ENCODE measurements at places on chromosomes 2 and 18.

- DNase-seq, result no peak
These were observed 75.6 kb downstream of the ATL2 start for GRCh38 chr2:38301340-38301968.

DNA sequence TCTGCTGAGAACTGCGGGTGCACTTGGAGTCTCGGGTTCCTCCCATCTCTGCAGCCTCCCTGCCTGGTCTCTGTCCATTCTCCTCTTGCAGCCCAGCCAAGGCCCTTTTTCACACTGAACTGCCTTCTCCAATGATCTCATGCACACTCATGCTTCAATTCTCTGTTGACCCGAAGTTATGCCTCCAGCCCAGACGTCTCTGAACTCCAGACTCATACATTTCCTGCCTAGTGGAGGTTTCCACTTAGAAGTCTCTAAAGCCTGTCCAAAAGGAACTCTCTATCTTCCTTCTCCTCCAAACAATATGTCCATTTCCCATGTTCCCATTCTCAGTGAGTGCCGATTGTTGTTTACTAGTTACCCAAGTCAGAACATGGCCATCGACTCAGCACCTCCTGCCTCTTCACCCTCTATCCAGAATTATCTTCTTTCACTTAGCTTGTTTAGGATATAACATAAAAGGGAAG, 155.2 kb downstream of the IRS1 start:
- DNase-seq, result peak; percentile 77

DNA sequence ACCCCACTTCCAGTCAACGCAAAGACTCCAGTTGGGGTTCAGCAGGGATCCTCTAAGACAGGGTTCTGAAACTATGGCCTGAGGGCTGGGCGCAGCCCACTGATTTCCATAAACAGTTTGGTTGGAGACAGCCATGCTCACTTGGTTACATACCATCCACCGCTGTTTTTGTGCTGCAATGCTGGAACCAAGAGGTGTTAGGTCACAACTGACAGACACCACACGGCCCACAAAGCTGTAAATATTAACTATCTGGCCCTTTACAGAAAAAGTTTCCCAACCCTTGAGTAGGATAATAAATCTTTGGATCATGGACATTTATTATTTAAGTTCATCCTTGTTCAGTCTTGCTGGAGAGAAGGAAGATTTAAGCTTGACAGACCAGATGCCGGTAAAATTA, 8.4 kb upstream of the CD226 start:
- no peak for DNase-seq

- no peak for DNase-seq
These were observed 648.9 kb upstream of the VRK2 start for GRCh38 chr2:57397550-57398360.

DNA sequence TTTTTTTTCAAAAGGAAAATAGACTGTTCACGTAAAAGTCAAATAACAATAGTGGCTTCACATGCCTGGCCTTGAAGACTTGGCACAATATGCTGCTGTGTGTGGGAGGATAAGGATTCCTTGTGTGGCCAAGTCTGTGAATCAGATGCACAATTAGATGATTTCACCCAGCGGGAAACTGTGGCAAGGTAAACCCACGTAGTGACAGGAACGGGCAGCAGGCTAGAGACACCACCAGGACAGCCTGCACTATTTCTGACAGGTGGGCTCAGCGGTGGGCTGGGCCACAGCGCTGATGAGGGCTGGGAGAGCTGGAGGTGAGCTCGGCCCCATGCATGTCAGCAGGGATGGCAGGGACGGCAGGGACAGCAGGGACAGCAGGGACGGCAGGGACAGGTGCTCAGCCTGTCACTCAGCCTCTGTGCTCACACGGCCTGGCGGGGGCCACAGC, 21.6 kb downstream of the SNORC start:
- DNase-seq, result no peak

DNA sequence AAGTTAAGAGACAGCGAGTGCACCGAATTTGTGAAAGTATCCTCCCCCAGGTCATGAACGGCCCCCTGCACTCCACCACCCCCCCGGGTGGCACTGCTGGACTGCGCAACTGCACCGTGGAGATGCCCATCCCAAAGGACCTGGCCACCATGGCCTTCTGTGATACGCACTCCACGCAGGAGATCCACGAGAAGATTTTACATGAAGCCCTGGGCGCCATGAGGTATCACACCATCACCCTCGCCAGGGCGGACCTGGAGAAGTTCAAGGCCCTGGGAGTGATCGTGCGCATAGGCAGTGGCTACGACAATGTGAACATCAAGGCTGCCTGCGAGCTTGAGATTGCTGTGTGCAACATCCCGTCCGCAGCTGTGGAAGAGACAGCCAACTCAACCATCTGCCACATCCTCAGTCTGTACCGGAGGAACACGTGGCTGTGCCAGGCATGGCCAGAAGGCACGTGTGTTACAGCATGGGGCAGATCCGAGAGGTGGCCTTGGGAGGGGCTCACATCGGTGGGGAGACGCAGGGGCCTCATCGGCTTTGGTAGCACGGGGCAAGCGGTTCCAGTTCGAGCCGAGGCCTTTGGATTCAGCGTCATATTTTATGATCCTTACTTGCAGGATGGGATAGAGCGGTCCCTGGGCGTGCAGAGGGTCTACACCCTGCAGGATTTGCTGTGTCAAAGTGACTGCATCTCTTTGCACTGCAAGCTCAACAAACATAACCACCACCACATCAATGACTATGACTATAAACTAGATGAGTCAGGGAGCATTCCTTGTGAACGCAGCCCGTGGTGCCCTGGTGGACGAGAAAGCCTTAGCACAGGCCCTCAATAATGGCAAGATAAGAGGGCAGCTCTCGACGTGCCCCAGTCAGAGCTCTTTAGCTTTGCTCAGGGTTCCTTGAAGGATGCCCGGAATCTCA, 290.8 kb upstream of the MC4R start:
- no peak for DNase-seq

GRCh38 chr2:172995323-172996244, 80.1 kb upstream of the MAP3K20 start:
- DNase-seq, result peak; percentile 96

GRCh38 chr2:100230754-100231153, 88.4 kb upstream of the AFF3 start:
- DNase-seq, result peak; percentile 33

DNA sequence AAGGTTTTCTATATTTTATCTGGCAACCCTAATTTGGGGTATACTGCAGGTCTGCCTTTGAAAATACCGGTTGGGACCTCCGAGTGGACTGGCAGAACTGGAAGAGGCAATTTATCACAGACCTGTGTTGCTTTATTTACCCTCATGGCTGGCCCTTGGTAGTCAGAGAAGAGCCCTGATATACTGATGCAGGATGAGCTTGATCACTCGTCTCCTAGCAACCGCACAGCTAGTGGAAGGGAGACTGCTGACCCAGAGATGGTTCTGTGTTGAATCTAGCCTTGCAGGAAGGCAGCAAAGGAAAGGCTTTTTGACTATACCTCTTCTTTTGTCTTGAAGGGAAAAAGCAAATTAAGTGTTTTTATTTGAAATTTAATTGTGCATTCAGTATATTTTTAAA, 154.7 kb downstream of the EML6 start:
- no peak for DNase-seq

GRCh38 chr18:36130039-36130831, 536 bp downstream of the ELP2 start:
- no peak for DNase-seq

DNA sequence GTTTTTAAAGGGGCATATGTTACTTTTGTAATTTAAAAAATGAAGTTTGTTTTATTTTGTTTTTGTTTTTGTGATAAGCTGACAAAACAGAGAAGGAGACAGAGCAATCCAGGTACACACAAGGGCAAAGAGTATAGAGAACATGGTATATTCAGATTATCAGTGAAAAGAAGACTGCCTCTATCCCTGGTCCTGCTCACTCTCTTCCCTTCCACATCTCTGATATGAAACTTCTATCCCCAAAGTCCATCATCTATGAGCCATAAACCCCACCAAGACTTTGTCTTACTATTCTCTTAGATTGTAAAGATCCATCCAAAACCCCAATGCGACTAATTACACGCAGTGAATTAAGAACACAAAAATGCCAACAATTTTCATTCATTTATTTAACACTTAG, 16.6 kb downstream of the ROCK2 start:
- no peak for DNase-seq

DNA sequence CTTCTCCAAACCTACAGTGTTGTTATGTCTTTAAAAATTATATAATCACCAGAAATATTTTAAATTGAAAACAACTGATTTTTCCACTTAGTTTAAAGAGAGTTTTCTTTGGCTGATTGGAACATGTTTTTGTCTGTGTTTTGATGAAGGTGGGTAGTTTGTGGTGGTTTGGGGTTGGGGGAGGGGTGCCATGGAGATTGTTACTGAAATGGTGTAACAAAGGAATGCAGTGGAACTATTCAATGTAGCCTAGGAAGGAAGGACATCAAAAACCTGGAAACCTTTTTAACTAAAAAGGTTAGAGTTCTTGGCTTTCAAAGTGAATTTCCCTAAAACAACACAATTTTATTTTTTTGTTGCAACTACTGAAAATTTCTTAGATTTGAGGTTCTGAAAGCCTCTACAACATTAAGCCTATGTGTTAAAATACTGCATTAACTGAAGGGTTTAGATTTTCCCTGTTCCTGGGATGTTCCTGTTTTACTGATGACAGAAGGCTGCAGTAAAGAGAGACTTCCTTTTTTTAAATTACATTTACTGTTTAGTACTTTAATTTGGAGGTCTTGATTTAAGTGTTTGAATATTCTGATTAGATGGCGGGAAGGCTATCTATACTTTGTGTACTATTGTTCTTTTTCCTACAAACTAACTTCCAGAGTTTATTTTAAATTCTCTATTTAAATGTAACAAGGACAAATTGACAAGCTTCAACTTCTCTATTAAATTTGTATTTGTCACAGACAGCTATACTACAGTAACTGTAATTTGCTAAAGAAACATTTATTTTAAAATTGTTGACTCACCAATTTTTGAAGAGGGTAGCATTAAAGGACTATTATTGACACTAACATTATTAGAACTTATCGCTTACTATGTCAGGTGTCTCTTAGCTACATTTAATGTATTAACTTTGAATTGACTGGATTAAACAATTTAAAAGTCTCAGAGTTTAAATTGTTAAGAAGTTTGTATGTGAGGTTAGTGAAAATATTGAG, 87.7 kb downstream of the LIMS1 start:
- no peak for DNase-seq

DNA sequence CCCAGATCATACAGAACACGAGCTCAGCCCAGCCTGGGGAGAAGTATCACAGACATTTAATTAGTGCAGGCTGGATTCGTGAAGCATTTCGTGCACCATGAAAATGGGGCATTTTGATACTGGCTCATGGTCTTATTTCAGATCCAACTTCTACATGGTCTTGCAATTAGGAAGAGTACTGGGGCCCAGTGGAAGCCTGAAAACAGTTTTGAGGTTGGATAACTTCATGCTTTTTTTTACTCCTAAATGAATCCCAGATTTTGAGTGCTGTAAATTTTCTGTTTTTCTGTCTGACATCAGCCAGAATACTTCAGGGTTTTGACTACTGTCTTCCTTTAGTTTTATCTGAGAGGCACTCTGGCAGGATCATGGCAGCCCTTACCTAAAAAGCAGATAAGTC, 160.1 kb downstream of the GFPT1 start:
- no peak for DNase-seq

DNA sequence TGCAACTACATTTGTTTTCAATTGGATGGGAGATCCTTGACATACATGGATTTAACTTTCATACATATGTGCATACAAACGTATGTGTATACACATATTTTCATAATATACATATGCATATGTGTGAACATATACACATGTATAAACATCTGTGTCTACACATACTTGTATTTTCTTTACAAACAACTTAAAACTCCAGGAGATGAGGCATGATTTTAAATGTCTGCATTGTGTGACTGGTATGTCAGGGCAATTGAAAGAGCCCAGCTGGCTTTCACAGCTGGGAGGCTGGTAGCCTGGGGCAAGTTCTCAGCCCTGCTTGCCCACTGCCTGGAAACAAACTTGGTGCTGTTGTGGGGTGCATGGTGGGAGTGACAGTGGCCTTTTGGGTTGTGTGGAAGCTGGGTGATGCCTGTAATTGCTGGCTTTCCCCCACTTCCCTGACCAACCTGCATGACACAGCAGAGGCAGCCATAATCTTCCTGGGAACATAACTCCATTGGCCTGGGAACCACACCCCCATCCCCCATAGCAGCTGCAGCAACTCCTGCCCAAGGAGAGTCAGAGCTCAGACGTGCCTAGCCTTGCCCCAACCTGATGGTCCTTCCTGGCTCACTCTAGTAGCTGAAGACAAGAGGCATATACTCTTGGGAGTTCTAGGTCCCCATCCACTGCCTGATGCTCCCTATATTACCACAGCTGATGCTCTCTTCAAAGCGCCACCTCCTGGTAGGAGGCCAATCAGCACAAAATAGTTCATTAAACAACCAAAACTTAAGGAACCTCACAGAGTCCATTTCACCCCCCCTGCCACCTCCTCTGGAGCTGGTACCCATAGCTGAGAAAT, 158.3 kb downstream of the CERS6 start:
- no peak for DNase-seq

DNA sequence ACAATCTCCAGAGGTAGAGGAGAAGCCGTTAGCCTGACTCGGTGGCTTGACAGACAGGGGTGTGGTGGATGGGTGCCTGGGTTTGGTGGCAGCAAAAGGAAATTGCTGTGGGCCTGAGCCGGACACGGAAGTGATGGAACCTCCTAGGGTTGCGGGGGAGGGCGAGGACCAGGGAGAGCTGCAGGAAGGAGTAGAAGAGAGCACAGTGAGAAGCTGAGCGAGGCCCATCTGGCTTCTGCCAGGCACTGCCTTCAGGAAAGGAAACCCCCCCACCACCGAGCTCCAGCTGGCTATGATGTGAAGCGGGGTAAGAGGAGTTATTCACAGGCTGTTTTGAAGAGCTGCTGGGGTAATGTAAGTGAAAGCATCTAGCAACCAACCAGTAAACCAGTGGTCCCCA, 134.6 kb downstream of the TSN start:
- no peak for DNase-seq

DNA sequence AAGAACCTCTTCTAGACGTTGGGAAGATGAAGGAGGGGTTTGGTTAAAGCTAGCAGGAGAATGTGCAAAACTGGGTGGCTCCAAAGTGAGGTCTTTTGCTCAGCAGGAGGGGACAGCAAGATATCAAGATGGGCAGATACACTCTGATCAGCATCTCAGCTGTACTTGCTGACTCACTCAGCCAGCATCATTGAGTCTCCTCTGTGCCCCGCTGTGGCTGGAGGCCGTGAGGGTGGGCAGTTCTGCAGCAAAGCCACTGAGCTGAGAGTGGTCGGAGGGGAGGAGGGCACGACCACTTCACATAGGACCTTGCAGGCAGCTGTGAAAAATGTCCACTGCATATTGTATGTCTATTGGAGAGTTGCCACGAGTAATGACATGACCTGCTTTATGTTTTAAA, 152.0 kb downstream of the CAPN13 start:
- DNase-seq, result peak; percentile 27

- DNase-seq, result no peak
These were observed 106.5 kb upstream of the TEX51 start for GRCh38 chr2:126792186-126792585.

GRCh38 chr2:46695283-46695682, 215.9 kb downstream of the TMEM247 start:
- no peak for DNase-seq

- DNase-seq, result peak; percentile 79
These were observed 191.6 kb downstream of the BABAM2 start for GRCh38 chr2:28082131-28082530.

GRCh38 chr2:99772591-99773331, 282.9 kb upstream of the REV1 start:
- no peak for DNase-seq

Measured in fibroblast of skin of back (primary cell).